NCI-H1436 treated with DMSO at 0.1 percent for 48 hours (cell line): ENCODE measurements at places on chromosomes 3 and 15.

- no peak for DNase-seq
These were observed 5.7 kb upstream of the CLK3 start for GRCh38 chr15:74609938-74610301.

GRCh38 chr15:69546182-69546581 is 93.6 kb downstream of the RPLP1 start:
- no peak for DNase-seq

GRCh38 chr15:47339800-47340570 is 377.3 kb upstream of the SEMA6D start:
- no peak for DNase-seq

GRCh38 chr3:42402394-42403096 is 7.9 kb downstream of the LYZL4 start:
- DNase-seq, result no peak

DNA sequence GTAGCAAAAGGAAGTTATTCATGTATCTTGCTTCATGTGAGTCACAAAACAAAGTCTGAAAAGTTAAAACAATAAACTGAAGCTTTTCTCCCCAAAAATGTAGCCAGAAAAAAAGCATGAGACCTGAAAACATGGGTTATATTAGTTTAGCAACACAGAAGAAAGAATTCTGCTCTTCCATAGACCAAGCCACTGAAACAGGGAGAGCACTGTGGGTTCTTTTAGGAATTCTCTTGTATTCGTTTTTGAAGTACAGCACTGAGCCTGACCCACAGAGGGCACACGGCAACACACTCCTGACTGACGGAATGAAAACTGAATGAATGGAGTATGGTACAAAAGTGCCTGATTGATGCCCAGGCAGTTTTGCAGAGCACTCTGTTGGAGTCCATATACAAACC is 66.6 kb downstream of the TM4SF4 start:
- DNase-seq, result no peak

DNA sequence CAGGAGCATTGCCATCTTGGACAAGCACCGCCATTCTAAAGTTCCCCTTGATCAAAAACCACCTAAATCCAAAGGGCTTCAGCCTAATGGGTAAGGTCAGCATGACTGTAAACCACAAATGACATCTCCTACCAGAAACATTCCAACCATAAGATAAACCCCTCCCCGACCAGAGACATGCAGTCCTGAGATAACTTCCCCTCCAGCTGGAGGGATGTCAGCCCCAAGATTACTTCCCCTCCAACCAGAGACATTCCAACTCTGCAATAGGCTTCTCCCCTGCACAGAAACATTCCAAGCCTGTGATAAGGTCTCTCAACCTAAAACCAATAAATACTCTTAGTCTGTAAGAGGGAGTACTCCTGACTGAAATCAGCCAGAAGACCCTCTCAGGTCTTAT is 62.7 kb upstream of the DNAJC19 start:
- DNase-seq, result no peak

- no peak for DNase-seq
These were observed 74.2 kb downstream of the ATG7 start for GRCh38 chr3:11346416-11346815.

DNA sequence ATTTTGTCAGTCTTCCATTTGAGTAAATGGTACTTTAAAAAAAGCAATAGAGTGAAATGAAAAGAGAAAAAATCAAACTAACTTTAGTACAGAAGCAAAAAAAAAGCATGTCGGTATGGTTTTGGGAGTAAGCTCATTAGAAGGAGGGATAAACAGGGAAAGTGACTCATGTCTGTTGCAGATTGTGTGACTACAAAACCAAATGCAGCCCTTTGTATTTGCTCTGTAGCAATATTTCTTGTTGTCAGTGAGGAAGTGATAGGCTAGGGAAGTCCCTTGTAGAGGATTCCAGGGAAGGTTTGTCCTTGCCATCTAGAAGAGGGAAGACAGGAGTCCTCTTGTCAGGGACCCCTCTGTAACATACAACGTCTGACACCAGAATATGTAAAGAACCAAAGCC is 150.5 kb upstream of the POU1F1 start:
- no peak for DNase-seq

DNA sequence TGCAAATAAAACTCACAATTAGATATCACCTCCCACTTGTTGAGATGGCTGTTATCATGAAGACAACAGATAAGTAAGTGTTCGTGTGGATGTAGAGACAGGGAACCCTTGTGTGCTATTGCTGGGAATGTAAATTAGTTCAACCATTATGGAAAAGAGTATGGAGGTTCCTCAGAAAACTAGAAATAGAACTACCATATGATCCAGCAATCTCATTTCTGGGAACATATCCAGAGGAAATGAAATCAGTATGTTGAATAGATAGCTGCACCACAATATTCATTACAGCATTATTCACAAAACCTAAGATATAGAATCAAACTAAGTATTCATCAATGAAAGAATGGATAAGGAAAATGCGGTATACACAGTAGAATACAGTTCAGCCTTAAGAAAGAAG is 418.7 kb upstream of the CNTN6 start:
- no peak for DNase-seq

- DNase-seq, result no peak
These were observed 13.1 kb downstream of the ALS2CL start for GRCh38 chr3:46680298-46680826.

- no peak for DNase-seq
These were observed 124.0 kb downstream of the NR1D2 start for GRCh38 chr3:24069045-24069444.

DNA sequence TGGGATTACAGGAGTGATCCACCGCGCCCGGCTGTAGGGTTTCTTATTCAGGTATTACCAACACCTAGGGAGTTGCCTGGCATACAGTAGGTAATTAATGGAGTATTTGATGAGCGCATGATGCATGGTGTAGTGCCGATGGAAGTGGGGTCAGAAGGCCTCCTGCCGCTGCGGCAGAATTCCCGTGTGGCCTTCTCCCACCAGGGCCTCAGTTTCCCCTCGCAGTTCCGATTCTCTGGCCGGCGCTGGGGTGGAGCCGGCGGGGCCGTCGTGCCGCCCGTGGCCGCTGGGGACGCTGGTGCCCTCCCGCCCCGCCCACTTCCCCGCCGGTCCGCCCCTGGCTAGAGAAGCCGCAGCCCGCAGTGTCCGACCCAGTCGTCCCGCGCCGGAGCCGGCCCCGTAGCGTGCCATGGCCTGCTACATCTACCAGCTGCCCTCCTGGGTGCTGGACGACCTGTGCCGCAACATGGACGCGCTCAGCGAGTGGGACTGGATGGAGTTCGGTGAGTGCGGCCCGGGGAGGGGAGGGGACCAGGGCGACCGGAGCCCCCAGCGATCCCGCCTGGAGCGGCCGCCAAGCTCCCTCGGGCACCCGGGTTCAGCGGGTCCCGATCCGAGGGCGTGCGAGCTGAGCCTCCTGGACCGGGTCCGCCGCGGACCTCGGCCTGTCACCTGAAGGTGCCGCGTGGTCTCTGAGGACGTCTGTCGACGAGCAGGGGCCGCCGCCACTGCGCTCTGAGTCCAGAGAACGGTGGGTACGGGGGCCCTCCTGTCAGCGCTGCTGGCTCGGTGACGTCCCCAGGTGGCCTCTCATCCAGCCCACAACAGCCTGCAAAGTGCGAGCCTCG is at the start of gene IRAK2:
TSS of gene IRAK2 (plus strand) at position 374 of the 848 bp plus-strand sequence. CDS start at position 410, 36 bp downstream.
- DNase-seq, result no peak

- DNase-seq, result no peak
These were observed 24.5 kb upstream of the TRAK1 start for GRCh38 chr3:42066516-42067181.

DNA sequence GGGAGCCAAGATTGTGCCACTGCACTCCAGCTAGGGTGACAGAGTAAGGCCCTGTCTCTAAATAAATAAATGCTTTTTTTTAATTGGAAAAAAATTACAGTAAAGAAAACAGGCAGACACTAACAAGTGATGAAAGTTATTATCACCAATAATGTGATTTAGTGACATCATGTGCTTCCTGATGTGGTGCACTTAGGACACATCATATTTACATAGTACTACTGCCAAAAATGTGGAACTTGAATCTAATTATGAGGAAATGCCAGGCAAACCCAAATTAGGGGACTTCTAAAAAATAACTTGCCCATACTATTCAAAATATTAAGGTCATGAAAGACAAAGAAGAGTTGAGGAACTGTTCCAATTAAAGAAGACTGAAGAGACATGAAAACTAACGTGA is 30.8 kb downstream of the MAP4 start:
- no peak for DNase-seq

DNA sequence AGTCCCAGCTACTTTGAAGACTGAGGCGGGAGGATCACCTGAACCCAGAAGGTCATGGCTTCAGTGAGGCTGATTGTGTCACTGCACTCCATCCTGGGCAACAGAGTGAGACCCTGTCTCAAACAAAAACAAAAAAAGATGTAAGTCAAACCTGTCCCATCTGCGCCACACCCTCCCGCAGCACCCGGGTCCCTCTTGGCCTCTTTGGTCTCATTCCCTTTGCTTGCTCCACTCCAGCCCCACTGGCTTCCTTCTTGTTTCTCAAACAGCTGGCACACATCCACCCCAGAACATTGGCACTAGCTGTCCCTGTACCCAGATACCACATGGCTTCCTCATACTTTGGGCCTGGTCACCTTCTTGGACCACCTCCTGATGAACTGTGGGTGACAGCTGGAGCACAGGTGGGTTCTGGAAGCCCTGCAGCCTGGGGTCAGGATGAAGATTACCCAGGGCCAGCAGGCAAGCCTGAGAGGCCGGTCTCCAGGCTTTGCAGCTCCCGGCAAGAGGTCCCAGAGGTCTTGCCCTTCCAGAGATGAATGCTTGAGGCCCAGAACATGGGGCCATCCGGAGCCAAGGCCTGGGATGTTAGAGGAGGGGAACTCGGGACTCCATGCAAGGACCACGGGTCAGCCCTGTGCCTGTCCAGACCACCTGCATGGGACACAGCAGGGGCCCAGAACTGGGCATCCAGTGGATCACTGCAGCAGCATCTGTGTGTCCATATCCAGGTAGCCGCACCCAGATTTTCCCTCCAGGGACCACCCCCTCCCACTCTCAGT is 10.9 kb upstream of the GATA2 start:
- DNase-seq, result no peak

DNA sequence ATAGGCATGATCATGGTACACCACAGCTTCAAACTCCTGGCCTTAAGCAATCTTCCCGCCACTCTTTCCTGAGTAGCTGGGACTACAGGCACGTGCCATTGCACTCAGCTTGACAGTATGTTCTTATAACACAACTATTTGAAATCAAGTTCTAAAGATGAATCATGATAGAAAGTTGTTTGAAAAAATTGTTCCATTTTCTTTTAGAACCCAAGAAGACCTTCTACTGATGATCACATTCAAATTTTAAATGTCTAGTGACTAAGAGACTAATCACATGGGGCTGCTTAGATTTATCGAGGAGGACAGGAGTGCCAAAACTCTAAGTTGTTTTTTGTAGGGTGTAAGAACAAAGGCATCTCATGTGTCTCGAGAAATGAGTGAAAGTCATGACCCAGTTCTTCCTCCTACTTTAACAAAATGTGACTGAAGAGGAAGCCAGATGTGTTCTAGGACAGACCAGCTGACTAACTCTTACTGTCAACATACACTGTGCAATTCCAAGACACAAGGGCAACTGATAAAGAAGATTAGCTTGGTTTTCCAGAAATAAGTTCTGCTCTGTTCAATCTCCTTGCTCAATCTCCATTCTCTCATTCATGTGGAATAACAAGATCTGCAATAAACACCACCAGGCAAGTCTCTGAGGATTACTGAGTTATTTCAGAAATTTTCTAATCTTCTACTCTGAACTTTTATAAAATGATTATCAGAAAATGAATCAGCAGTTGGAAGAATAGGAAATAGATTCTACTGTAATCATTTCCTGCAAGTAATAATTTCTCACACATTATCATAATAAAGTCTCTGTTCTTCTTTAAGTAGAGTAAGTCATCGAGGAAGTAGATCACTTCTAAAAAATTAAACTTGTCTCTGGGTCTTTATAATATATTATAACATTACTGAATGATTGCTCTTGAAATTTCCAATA is 122.6 kb upstream of the CCNL1 start:
- DNase-seq, result no peak

DNA sequence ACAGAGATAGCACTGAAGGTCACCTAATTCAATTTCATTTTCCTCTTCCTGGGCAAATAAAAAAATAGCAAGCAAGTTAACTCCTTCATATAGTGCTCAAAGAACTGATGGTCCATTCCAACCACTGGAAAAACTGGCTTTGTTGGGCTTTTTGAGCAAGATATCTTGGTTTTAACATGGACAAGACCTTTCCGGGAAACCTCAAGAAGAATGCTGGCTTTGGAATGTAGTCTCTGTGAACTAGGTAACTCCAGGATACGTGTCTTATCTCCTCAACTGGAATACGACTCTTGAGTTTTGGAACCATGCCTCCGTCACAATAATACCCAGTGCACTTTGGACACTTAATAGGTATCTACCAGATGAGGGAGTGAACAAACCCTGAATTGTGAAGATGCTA is 36.9 kb upstream of the CRBN start:
- DNase-seq, result no peak

DNA sequence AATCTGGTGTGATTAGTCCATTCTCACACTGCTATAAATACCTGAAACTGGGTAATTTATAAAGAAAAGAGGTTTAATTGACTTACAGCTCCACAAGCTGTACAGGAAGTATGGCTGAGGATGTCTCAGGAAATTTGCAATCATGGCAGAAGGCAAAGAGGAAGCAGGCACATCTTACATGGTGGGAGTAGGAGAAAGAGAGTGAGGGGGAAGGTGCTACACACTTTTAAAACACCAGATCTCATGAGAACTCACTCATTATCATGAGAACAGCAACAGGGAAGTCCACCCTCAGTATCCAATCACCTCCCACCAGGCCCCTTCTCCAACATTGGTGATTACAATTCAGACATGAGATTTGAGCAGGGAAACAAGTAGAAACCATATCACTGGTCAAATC is 24.0 kb upstream of the ACP3 start:
- DNase-seq, result no peak

GRCh38 chr3:107680698-107681097 is 157.9 kb downstream of the BBX start:
- DNase-seq, result no peak

DNA sequence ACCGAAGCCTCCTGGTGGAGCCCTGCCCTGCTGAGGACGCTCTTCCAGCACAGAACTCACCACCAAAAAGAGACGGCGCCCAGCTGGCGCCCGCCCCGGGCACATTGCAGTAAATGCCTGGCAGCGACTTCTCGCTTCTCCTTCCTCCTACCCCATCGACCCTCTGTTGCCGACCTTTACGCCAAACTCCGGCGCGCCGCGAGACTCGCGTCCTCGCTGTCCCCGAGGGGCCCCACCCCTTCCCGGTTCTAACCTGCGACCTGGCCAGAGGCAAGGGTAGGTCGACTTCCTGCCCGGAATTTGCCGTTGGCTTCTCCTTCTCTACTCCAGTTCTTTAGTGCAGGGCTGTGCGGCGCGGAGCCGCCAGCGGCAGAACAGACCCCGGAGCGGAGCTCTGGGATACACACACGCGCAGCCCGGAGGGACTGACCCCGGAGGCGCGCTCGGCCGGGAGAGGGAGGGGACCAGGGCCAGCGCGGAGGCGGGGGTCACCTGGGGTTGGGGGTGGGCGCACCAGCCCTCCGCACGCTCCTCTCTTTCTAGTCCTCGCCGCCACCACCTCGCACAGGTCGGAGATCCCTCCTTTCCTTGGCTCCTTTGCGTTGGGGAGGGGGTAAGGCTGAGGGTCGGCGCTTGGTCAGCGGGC is 226.6 kb upstream of the AZI2 start:
- no peak for DNase-seq

- no peak for DNase-seq
These were observed 13.2 kb downstream of the TUBGCP5 start for GRCh38 chr15:23026218-23026617.

GRCh38 chr15:55552926-55553325 is 35.2 kb downstream of the PYGO1 start:
- no peak for DNase-seq

- no peak for DNase-seq
These were observed 26.1 kb upstream of the ZNF280D start for GRCh38 chr15:56759450-56759845.

- DNase-seq, result no peak
These were observed 8.4 kb downstream of the NBEAL2 start for GRCh38 chr3:46987743-46988401.
